Eye (tissue), 1 donor: ENCODE measurements at places on chromosomes 16 and 17.

DNA sequence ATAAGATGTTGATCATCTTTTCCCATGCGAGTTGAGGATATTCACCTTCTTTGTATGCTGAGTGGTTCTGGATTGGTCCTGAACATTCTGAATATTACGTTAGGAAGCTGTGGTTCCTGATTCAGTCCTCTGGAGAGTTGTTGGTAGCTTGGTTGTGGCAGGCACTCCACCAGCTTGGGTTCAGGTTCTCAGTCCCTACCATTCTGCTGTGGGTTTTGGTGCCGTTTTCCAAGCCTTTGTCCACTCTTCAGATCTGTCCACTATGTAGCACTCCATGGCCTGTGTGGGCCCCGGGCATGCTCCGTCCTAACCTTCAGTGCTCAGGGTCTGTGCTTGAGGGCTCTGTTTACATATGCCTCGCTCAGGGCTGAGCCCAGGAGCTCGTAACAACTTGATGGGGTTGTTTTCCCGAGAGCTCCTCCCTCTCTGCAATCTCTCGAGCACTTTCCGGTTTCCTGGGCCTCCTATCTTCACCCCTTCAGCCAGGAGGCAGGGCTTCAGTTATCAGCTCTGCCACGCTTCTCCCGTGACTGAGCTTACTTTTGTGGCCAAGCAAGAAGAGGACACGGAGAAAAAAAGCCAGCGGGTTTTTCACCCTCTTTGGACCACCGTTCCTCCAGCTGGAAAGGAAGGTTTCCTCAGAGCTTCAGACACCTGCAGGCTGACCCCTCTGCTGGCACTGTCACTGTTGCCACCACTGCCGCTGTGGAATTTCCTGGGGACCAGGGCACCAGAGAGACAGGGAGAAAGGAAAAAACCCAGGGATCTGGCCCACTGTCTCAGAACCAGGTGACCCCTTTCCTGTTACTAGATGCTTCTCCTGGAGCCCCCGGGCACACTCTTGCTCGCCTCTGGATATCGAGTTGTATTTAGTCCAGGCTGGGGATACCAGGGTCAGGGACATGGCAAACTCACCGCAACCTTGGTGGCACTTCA, 19.6 kb downstream of the KIAA0513 start:
- no peak for DNase-seq

DNA sequence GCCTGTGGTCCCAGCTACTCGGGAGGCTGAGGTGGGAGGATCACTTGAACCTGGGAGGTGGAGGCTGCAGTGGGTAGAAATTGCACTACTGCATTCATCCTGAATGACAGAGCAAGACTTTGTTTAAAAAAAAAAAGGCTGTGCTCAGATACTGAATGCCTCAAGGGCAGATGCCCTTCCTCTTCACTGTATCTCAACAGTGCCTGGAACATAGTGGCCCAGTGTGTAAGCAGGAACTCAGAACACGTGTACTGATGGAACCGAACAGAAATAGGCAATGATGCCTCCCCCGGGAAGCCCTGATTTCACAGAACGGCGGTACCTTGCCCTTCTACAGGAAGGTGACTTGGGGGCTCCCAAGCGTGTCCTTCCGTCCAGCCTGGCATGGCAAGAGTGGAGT, 46.8 kb downstream of the PLXDC1 start:
- no peak for DNase-seq

DNA sequence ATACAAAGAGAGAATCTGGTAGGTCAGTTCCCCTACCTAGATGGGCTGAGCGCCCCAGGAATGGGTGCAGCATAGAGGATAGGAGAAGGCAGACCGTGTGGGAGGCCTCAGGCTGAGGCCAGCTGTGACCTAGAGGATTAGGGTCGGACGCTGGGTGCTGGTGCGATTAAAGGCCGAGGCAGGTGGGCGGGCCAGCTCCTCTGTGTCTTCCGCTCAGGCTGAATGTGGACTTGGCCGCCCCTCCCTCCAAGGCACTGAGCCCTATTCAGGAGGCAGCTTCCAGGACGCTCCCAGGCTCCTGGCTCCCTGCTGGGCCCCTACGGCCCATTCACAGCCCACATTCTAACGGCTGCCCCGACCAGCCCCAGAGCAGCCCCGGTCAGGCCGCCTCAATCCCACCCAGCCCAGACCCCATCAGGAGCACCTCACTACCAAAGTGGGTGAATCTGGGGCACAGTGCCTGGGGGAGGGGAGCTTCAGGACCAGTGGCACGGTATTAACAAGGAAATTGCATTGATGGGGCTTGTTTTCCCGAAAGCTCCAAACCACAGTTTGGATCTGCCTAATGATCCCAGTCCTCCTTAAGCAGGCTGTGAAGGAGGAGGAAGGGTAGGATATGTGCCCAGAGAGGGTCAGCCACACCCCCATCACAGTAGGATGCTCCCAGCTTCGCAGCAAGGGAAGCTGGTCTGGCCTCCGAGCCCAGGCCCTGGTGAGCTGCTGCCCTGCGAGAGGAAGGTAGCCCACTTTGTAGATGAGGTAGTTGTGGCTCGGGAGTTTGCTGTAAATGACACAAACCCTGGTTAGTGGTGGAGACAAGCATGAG, 14.5 kb downstream of the RHBDL3 start:
- DNase-seq: peak; percentile 75

DNA sequence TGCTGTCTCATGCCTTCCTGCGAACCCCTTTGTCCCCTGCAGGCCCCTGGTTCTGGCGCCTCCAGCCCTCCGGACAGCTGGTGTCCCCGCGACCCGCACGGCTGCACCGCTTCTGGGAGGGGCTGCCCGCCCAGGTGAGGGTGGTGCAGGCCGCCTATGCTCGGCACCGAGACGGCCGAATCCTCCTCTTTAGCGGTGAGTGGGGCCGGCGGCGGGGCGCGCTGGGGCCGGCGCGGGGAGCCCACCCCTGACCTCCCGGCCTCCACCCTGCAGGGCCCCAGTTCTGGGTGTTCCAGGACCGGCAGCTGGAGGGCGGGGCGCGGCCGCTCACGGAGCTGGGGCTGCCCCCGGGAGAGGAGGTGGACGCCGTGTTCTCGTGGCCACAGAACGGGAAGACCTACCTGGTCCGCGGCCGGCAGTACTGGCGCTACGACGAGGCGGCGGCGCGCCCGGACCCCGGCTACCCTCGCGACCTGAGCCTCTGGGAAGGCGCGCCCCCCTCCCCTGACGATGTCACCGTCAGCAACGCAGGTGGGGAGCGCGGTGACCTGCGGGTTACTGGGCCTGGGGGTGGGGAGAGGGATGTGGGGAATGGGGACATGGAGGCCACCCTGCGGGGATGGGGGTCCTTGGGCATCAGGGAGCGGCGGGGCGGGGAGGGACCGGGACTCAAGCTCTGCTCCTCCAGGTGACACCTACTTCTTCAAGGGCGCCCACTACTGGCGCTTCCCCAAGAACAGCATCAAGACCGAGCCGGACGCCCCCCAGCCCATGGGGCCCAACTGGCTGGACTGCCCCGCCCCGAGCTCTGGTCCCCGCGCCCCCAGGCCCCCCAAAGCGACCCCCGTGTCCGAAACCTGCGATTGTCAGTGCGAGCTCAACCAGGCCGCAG, 7.1 kb upstream of the IL32 start:
- DNase-seq: peak; percentile 58

DNA sequence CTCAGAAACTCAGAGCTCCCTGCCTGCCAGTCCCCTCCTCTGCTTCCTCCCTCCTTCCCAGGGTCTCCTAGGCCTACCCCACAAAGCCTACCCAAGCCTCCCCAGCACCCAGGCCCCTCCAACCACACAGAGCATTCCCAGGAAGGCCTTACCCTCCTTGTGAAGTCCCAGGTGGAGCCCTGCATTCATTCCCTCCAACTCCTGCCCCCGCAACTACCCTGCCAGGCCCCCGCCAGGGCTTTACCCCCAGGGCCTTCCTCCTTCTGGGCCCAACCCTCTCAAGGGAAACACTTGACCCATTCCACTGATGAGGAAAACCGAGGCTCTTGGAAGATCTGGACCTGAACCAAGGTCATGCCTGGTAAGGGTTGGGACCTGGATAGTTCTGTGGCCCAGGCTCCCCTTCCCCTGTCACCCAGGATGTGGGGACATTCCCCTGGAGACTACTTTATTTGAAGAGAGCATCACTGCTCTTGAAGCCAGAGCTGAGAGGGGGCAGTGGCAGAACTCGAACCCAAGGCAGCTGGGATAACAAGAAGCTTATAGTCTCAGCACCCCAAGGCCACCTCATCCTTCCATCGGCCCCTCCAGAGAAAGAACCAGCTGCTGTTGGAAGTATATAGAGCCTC, 12.5 kb downstream of the PLLP start:
- no peak for DNase-seq
